Cortex of kidney (tissue), 1 donor: ENCODE measurements at places on chromosomes 3 and 15.

DNA sequence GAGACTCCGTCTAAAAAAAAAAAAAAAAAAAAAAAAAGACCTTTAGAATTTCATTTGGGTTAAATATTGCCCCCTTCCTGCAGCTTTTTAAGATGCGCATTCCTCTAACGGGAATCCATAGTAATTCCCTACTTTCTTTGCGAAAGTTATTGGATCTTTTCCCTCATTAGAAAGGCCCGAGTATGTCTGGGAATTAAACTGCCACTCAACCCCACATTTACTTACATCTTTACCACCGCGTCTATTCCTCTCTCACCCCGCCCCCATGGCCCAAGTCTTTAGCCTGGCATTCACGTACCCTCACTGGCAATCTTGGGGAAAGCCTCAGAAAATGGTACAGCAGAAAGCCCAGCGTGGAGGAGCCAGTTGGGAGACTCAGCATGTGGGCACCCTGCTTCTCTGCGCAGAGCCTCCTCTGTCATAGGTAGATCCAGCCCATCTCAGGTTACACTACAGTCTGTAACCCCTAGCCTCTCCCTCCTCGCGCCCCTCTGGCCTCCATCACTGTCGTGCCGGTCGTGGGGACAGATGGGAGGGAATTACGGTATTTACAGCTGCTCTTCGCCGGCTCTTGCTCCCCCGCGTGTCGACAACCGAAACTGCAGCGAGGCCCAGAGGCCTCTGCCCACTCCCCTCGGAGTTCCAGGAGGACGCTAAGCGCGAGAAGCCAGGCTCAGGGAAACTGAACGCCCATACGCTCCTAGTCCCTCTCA is 6.4 kb upstream of the ANKDD1A start:
- DNase-seq = no peak

GRCh38 chr3:67540198-67540894 is 114.1 kb downstream of the SUCLG2 start:
- no peak for DNase-seq

DNA sequence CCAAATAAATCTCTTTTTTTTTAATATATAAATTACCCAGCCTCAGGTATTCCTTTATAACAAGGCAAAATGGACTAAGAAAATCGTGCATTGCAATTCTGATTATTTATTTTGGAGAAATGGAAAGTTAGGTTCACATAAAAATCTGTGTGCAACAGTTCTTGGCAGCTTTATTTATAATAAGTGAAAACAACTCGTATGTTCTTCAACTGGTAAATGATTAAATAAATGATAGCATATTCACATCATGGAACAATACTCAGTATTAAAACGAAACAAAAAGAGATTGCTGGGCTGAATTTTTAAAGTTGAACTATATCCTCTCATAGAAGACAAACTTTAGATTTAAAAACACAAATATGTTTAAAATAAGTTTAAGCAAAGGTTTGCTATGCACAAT is 176.3 kb upstream of the ZNF385D start:
- no peak for DNase-seq

GRCh38 chr15:42118650-42119445 is 24.5 kb upstream of the PLA2G4D start:
- DNase-seq = no peak

GRCh38 chr15:51450001-51450400 is 108.5 kb downstream of the GLDN start:
- no peak for DNase-seq

GRCh38 chr3:56974247-56974930 is 86.1 kb upstream of the SPATA12 start:
- DNase-seq = no peak

DNA sequence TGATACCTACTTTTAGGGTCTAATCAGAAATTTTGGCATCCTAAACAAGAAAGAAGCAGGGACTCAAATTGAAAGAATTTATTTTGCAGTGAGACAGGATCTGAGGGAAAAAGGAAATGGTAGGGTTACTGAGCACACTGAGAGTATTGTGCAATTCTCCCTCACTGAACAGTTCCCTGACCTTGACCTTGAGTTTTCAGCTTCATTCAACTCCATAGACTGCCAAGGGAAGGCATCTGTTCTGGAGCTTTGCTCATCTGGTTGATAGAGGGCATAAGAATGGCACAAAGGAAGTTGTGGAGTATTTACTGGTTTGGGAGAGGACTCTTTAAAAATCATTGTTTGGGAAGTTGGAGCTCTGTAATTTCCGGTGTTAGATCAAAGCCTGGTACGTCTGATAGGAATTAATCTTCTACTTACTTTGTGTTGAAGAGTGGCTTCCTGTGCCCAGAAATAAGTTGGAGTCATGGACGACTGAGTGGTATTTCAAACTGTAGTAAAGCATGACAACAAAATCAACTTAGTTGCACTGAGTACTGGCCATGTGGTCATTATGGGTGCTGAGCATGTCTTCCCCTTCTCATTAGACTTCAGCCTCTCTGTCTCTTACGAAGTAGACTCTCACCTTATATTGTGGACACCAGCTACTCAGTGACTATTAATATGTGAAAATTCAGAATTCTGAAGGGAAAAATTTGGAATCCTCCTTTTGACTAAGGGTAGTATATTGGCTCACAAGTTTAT is 40.8 kb downstream of the CLDN1 start:
- no peak for DNase-seq

- DNase-seq = no peak
These were observed 588.8 kb upstream of the ADAMTS9 start for GRCh38 chr3:65276551-65276950.

GRCh38 chr3:123383091-123384053 is 65.5 kb downstream of the ADCY5 start:
- no peak for DNase-seq

DNA sequence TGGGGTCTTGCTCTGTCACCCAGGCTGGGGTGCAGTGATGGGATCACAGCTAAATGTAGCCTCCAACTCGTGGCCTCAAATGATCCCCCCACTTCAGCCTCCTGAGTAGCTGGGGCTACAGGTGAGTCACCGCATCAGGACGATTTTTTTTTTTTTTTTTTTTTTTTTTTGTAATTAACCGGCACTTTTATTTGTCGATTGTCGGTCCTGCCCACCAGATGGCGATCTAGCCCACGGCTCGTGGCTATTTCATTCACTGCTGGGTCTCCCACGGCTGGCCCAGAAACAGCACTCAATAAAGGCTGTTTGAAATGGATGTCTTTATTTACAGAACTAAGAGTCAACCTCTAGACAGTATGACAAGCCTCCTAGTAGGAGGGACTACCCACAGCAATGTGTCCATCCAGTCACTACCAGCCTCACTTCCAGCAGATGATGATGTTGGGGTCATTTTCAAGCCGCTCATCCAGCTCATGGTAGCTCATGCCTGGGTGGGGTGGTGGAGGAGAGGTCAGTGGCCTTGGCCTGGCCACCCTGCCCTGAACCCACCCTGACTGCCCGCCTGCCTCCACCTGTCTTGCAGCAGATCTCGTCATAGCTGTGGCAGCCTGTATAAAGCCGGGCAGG is 1.8 kb upstream of the ZMYND10 start:
- no peak for DNase-seq

GRCh38 chr3:67312155-67312554 is 314.0 kb downstream of the KBTBD8 start:
- no peak for DNase-seq

DNA sequence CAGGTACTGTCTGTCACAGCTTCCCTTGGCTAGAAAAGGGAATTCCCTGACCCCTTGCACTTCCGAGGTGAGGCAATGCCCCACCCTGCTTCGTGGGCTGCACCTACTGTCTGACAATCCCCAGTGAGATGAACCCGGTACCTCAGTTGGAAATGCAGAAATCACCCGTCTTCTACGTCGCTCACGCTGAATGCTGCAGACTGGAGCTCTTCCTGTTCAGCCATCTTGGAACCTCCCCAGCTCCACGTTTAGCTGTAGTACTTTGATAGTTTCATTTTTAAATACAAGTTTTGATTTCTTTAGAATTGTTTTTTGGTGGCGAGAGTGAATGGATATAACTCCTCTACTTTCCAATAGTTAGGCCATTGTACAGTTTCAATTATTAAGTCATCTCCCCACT is 17.8 kb upstream of the HDGFL3 start:
- no peak for DNase-seq

DNA sequence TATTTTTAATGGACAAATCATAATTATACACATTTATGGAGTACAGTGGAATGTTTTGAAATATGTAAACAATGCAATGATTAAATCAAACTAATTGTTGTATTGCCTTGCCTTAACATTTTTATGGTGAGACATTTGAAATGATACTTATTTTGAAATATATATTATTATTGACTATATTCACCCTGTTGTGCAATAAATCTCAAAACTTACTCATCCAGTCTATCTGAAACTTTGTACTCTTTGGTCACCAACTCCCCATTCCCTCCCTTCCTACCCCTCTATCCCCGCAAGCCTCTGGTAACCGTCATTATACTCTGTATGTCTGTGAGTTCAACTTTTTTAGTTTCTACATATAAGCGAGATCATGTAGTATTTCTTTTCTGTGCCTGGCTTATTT is 74.7 kb upstream of the GOLGA6B start:
- no peak for DNase-seq

- no peak for DNase-seq
These were observed 56.3 kb downstream of the GPR171 start for GRCh38 chr3:151146731-151147091.

GRCh38 chr3:48561045-48561736 is 2.4 kb downstream of the UCN2 start:
- DNase-seq = no peak

DNA sequence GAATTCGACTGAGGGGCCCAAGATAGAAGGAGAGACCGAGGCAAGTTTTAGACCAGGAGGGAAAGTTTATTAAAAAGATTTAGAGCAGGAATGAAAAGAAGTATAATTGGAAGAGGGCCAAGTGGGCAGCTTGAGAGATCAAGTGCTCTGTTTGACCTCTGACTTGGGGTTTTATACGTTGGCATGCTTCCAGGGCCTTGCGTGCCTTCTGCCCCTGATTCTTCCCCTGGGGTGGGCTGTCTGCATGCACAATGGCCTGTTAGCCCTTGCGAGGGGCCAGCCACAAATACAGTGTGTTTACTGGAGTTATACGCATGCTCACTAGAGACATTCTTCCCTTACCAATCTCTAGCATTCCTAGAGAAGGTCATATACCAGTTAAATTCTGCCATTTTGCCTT is 70.7 kb upstream of the LARS2 start:
- DNase-seq = no peak

GRCh38 chr3:165854696-165855095 is 17.5 kb upstream of the BCHE start:
- no peak for DNase-seq

GRCh38 chr3:83230841-83231240 is 1469.4 kb upstream of the GBE1 start:
- no peak for DNase-seq

- no peak for DNase-seq
These were observed 120.7 kb upstream of the LINGO1 start for GRCh38 chr15:77753281-77753873.
